Activated CD4-positive, alpha-beta memory T cell treated with anti-CD3 and anti-CD28 coated beads for 36 hours (primary cell): ENCODE measurements at places on chromosomes 12 and 14. TPM values are rescaled to one million over a fixed set of nuclear protein-coding genes. Genes with fewer than 3 reads are reported as not detected.
A peak's percentile ranks its signal among the peaks of the same experiment; 100 is the strongest.

GRCh38 chr12:31474751-31475150 lies 116.2 kb downstream of the DENND5B start:
- no peaks in the 10 kb centered on the region for H3K36me3 ChIP-seq
- no peak overlapping the region for H3K27ac ChIP-seq
- no peak for DNase-seq
- H3K4me3 ChIP-seq, result no peak overlapping the region

DNA sequence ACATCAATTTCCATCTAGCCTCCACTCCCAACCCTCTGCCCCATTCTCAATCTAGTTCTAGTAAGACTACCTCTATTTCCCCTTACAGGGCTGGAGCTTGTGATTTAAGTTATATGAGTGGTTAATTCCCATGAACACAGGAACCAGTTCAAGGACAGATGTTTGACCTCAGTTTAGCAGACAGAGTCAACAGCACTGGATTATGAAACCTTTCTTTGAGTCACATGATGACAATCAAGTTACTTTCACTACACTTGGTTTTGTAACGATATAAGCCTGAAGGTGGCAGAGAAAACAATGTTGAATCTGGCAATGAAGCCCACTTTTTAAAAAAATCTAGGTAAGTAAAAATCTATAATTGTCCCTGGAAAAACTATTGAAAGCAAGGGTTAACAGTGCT lies 1646.2 kb upstream of the FLRT2 start:
- DNase-seq, result no peak
- H3K27ac ChIP-seq, result no peak overlapping the region
- H3K27me3 ChIP-seq, result no peaks in the 10 kb centered on the region

- no peak overlapping the region for H3K4me3 ChIP-seq
- peaks cover 42% of the 10 kb centered on the region for H3K36me3 ChIP-seq
- H3K27me3 ChIP-seq, result no peaks in the 10 kb centered on the region
- no peak overlapping the region for H3K27ac ChIP-seq
These were observed 75.8 kb downstream of the EP400 start for GRCh38 chr12:132025526-132025925.

DNA sequence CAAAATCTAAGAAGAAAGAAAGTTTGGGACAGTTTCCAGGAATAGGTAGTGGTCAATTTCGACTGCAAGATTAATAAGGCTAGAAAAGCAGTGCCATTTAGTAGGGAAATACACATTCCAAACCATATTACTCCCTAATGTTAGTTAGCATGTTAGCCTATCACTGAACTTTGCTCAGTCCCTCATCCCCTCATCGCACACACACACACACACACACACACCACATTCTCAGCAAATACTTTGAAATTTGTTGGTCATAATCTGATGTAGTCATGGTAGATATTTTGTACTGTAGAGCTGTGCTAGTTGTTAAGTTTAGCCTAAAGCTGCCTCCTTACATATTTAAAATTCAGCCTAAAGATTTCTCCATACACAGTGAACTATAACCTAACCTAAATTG lies 64.0 kb downstream of the MYF5 start:
- H3K27ac ChIP-seq, result no peak overlapping the region
- no peaks in the 10 kb centered on the region for H3K27me3 ChIP-seq
- no peaks in the 10 kb centered on the region for H3K36me3 ChIP-seq
- DNase-seq, result no peak
- H3K4me3 ChIP-seq, result no peak overlapping the region

- peaks cover 12% of the 10 kb centered on the region for H3K27me3 ChIP-seq
- no peaks in the 10 kb centered on the region for H3K36me3 ChIP-seq
- H3K4me3 ChIP-seq, result no peak overlapping the region
- DNase-seq, result peak; percentile 72
These were observed 12.4 kb downstream of the IL22 start for GRCh38 chr12:68240975-68241374.

- peaks cover 3% of the 10 kb centered on the region for H3K4me1 ChIP-seq
- peaks cover 14% of the 10 kb centered on the region for H3K36me3 ChIP-seq
- H3K4me3 ChIP-seq, result no peak overlapping the region
- DNase-seq, result no peak
- H3K27ac ChIP-seq, result no peak overlapping the region
These were observed 107.9 kb downstream of the VRK1 start for GRCh38 chr14:96905065-96905464.

- no peaks in the 10 kb centered on the region for H3K4me1 ChIP-seq
- H3K36me3 ChIP-seq, result no peaks in the 10 kb centered on the region
- no peak overlapping the region for H3K4me3 ChIP-seq
- DNase-seq, result no peak
- H3K27ac ChIP-seq, result no peak overlapping the region
- H3K27me3 ChIP-seq, result no peaks in the 10 kb centered on the region
These were observed 417.6 kb downstream of the NAV3 start for GRCh38 chr12:78248321-78248720.

GRCh38 chr14:103089386-103090335 lies 4.9 kb upstream of the EXOC3L4 start:
- H3K4me1 ChIP-seq, result peaks cover 3% of the 10 kb centered on the region
- H3K4me3 ChIP-seq, result no peak overlapping the region
- peaks cover 12% of the 10 kb centered on the region for H3K27me3 ChIP-seq
- no peak overlapping the region for H3K27ac ChIP-seq

- no peak overlapping the region for H3K27ac ChIP-seq
- peaks cover 5% of the 10 kb centered on the region for H3K27me3 ChIP-seq
- peaks cover 3% of the 10 kb centered on the region for H3K36me3 ChIP-seq
- no peak overlapping the region for H3K4me3 ChIP-seq
- H3K4me1 ChIP-seq, result no peaks in the 10 kb centered on the region
These were observed 17.1 kb upstream of the SLC6A12 start for GRCh38 chr12:230925-231671.

DNA sequence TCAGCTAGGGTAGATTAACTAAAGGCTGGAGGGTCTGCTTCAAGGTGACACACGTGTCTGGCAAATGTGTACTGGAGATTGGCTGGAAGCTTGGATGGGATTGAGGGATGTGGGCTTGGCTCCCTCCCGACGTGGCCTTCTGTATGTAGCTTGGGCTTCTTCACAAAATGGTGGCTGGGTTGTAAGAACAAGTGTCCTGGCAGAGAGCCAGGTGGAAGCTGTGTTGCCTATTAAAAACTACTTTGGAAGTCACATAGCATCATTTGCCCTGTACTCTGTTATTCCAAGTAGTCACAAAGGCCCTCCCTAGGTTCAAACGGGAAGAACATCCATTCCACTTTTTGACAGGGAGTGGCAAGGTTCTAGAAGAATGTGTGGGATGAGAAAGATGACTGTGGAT lies 174.1 kb upstream of the PRICKLE1 start:
- no peaks in the 10 kb centered on the region for H3K36me3 ChIP-seq
- no peak for DNase-seq
- no peak overlapping the region for H3K27ac ChIP-seq

DNA sequence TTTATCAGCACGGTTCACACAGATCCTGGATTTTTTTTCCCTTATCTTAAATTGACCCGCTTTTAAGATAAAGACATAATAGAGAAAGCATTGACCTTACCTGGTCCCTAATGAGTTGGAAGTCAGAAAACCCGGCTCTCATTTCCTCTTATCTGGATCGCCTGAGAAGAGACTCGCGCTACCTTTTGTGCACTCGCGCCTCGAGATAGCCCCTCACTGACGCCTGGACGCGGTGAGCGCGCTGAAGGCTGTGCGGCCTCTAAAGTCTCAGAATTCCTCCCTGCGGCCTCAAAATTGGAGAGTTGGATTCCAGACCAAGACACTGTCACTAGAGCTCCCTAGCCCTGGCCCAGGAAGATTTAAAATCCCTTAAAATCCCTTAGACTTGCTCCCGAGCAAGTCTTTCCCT lies 7.0 kb downstream of the NKX2-1 start:
- no peak overlapping the region for H3K4me3 ChIP-seq
- H3K27me3 ChIP-seq, result peaks cover 77% of the 10 kb centered on the region
- H3K27ac ChIP-seq, result no peak overlapping the region
- DNase-seq, result no peak

- no peaks in the 10 kb centered on the region for H3K27me3 ChIP-seq
- no peak overlapping the region for H3K4me3 ChIP-seq
- no peak overlapping the region for H3K27ac ChIP-seq
- no peak for DNase-seq
- H3K36me3 ChIP-seq, result peaks cover 19% of the 10 kb centered on the region
- H3K4me1 ChIP-seq, result peaks cover 1% of the 10 kb centered on the region
These were observed 311.8 kb upstream of the RGS6 start for GRCh38 chr14:71620401-71620800.

DNA sequence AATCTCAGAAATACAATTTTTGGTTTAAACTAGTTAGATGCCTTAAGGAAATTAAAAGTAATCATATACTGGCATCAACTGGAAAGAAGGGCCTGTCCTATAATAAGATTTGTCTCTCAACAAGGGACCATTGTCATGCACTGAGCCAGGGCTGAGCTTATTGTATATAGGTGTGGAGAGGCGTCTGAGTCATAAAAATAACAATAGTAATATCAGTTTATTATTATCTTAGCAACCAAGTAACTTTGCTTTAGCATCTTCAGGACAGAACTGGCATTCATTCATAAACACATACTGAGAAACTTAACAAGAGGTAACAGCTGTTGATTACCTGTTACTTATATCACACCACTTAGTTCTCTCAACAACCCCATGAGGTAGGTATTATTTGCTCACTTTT lies 7.1 kb downstream of the KRT75 start:
- no peaks in the 10 kb centered on the region for H3K36me3 ChIP-seq
- H3K4me3 ChIP-seq, result no peak overlapping the region
- no peak for DNase-seq
- H3K4me1 ChIP-seq, result no peaks in the 10 kb centered on the region

- H3K27me3 ChIP-seq, result peaks cover 25% of the 10 kb centered on the region
- DNase-seq, result no peak
- peaks cover 2% of the 10 kb centered on the region for H3K36me3 ChIP-seq
- H3K4me3 ChIP-seq, result no peak overlapping the region
- no peak overlapping the region for H3K27ac ChIP-seq
These were observed 104.9 kb downstream of the ATP23 start for GRCh38 chr12:58046271-58046670.

DNA sequence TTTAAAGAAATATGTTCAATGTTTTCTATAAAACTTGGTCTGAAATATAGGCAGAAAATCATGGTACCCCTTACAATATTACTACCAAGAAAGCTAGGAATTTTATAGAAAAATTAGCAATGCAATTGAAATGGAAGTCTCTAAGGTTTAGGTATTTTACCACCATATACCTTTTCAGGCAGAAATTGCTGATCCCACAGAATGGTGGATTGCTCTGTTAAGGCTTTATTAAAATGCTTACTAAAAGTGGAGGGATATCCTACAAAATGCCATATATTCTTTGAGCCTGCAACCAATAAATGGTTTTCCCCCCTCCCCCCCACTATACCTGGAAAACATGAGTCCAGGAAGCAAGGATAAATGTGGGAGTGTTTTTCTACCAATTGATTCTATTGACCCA lies 718.1 kb upstream of the NOVA1 start:
- H3K4me3 ChIP-seq, result no peak overlapping the region
- no peaks in the 10 kb centered on the region for H3K4me1 ChIP-seq
- DNase-seq, result no peak
- no peak overlapping the region for H3K27ac ChIP-seq
- no peaks in the 10 kb centered on the region for H3K27me3 ChIP-seq

DNA sequence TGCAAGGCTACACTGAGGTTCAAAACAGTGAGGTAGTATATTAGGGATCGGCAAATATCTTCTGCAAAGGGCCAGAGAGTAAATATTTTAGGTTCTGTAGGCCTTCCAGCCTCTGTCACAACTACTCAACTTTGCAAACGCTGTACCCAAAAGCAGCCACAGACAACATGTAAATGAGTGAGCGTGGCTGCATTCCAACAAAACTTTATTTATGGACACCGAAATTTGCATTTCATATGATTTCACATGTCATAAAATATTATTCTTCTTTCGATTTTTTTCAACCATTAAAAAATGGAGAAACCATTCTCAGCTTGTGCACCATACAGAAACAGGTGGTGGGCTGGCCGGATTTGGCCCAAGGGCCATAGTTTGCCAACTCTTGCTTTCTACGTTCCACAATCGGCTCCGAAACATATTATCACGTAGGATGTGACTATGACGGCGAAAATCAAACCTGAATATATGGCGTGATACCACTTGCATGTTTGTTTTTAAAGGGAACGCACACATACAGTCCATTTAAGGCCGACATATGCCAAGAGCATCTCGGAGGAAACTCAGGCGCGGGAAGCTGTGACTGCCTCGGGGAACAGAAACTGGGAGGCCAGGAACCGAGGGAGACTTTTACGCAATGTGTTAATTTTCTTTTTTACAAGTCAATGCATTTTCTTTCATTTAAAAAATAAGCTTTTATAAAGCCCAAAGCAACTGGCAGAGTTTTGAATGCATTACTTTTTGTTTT lies 7.1 kb downstream of the NCOR2 start:
- H3K36me3 ChIP-seq, result no peaks in the 10 kb centered on the region
- H3K27ac ChIP-seq, result no peak overlapping the region
- no peaks in the 10 kb centered on the region for H3K27me3 ChIP-seq
- H3K4me1 ChIP-seq, result peaks cover 34% of the 10 kb centered on the region
- no peak for DNase-seq

GRCh38 chr12:79023784-79024183 lies 159.2 kb downstream of the SYT1 start:
- H3K4me3 ChIP-seq, result no peak overlapping the region
- no peak overlapping the region for H3K27ac ChIP-seq
- H3K36me3 ChIP-seq, result no peaks in the 10 kb centered on the region
- no peaks in the 10 kb centered on the region for H3K27me3 ChIP-seq

DNA sequence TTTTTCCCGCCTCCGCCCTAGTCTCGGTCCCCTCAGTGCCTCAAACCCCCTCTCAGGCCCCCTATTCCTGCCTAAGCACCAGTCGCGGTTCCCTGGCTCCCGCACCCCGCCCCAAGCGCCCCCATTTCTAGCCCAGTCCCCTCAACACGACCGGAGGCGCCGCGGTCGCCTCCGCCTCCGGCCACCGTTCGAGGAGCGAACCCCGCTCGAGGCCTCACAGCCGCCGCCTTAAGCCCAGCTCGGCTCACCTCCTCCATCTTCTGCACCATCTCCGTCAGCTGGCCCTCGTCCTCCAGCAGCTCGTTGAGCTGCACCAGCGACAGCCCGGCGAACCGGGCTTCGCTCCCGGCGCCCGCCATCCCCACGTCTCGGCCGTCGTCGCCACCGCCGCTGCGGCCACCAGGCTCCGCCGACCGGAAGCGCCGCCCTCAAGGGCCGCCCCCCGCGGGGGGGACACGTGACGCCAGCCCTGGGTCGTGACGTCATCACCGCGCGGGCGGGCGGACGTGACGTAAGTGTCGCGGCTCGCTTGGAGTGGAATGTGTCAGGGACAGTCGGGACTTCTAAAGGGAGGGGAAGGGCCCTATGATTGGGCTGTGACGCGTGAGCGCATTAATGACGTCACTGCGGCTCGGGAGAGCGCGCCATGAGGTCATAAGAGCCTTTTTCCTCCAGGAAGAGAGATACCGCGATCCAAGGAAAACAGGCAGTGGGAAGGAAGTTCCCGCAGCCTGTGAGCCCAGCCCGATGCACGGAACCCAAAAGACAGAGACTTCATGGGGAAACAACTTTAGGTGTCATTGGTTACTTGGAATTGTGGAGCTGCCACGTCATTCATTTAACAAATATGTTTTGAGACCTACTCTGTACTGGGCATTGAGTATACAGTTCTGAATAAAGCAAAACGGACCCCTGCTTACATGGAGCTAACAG lies at the start of gene VPS37B:
Gene VPS37B, minus strand, starts transcription at position 421 of the 933 bp plus-strand sequence. Its CDS starts 62 bp downstream, at position 359.
- H3K27ac ChIP-seq, result peak within 1 kb of the TSS; percentile 79
- peaks cover 77% of the 10 kb centered on the region for H3K4me1 ChIP-seq
- peak within 1 kb of the TSS; percentile 79 for H3K4me3 ChIP-seq
- peaks cover 3% of the 10 kb centered on the region for H3K36me3 ChIP-seq
- peaks cover 3% of the 10 kb centered on the region for H3K27me3 ChIP-seq

Gene CCDC197
- 0.44 TPM for total RNA-seq

Gene MYL6B
- total RNA-seq, result 70.8 TPM

Gene KCNH3
- 1.3 TPM for total RNA-seq

Gene PIANP
- 0.17 TPM for total RNA-seq

Gene MIA2
- 24.1 TPM for total RNA-seq

Gene SSTR1
- total RNA-seq, result not detected

Gene SERPINA5
- total RNA-seq, result not detected

Gene RNASE8
- not detected for total RNA-seq
